PC-9 (cell line): ENCODE measurements at places on chromosomes 2 and 18. TPM values are rescaled to one million over a fixed set of nuclear protein-coding genes. Genes with fewer than 3 reads are reported as not detected.

DNA sequence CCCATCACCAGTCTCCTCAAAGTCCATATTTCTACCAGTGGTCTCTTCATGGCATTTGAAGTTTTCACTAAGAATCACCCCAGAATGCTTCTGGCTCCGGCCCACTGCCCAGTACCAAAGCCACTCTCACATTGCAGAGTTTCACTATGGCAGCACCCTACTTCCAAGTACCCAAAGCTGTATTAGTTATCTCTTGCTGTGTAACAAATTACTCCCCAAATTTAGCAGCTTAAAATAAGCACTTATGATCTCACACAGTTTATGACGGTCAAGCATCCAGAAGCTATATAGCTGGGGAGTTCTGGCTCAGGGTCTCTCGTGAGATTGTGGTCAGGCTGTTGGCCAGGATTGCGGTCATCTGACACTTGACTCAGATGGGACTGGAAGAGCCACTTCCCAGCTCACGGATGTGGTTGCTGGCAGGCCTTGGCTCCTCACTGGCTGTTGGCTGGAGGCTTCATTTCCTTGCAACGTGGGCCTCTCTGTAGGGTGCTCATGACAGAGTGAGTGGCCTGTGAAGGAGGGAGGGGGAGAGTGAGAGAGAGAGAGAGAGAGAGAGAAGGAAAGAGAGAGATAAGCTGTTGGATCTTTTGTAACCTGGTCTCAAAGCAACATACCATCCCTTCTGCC is 189.5 kb downstream of the CTIF start:
- no peaks in the 10 kb centered on the region for H3K27me3 ChIP-seq
- H3K4me1 ChIP-seq, result peaks cover 10% of the 10 kb centered on the region; the same call in 1 of the 2 replicates
- H3K27ac ChIP-seq, result no peak overlapping the region
- H3K4me3 ChIP-seq, result no peak overlapping the region
- peak; percentile 66 for DNase-seq

DNA sequence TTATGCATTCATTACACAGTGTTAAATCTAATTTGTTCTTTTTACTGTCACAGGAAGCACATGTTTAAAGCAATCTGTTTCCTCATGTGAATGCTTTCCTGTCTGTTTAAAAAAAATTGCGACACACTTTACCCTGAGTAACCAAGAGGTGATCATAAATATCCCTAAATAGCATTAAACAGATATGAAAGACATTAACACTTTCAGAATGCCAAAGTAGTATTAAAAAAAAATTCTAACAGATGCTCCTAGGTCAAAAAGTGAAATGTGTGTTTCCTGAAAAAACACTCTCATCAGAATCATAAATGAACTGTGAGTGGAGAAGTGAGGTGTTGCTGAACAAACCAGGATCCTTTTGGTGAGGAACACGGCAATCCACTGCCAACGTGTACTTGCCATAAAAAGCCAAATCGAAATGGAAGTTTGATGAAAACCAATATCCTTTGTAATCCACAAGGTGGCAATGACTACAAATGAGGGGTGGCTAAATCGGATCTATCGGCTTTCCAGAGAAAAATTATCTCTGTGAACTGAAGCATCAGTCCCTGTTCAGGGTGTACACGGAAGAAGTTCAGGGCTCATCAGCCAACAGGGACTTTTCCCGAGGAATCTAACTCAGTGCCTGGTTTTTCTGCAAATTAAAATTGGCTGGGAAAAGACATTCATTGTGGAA is 248.9 kb downstream of the TCF4 start:
- H3K4me1 ChIP-seq, result no peaks in the 10 kb centered on the region
- no peaks in the 10 kb centered on the region for H3K36me3 ChIP-seq
- no peak for DNase-seq
- no peak overlapping the region for H3K27ac ChIP-seq
- no peaks in the 10 kb centered on the region for H3K27me3 ChIP-seq

GRCh38 chr2:238233625-238234024 is 6.2 kb downstream of the HES6 start:
- no peak overlapping the region for H3K4me3 ChIP-seq
- H3K27ac ChIP-seq, result no peak overlapping the region
- no peaks in the 10 kb centered on the region; the same call in 1 of the 2 replicates for H3K4me1 ChIP-seq
- DNase-seq, result no peak
- H3K27me3 ChIP-seq, result peaks cover 49% of the 10 kb centered on the region

DNA sequence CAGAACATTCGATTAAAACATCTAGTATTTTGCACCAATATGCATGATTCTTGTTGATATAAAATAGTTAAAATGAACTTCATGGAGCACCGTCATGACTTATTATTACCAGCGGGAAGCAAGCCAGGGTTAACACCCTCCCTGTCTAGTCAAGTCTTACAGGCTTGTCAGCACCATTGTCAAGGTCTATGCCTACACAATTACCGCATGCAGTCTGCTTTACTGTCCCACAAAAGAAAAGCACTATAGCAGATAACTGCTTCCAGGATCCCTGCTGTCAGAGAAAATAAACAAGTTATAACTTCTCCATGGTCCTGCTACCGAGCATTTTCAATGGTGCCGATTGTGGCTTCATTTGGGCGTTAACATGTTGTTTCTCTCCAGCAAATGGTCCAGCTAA is 968.0 kb upstream of the FAM98A start:
- no peak overlapping the region for H3K27ac ChIP-seq
- no peak overlapping the region for H3K4me3 ChIP-seq
- H3K4me1 ChIP-seq, result no peaks in the 10 kb centered on the region
- no peaks in the 10 kb centered on the region for H3K27me3 ChIP-seq
- no peak for DNase-seq

- no peak for DNase-seq
- no peak overlapping the region for H3K4me3 ChIP-seq
- no peaks in the 10 kb centered on the region for H3K27me3 ChIP-seq
- H3K36me3 ChIP-seq, result no peaks in the 10 kb centered on the region
Measured at GRCh38 chr2:121212661-121213325, 72.2 kb downstream of the TFCP2L1 start.

DNA sequence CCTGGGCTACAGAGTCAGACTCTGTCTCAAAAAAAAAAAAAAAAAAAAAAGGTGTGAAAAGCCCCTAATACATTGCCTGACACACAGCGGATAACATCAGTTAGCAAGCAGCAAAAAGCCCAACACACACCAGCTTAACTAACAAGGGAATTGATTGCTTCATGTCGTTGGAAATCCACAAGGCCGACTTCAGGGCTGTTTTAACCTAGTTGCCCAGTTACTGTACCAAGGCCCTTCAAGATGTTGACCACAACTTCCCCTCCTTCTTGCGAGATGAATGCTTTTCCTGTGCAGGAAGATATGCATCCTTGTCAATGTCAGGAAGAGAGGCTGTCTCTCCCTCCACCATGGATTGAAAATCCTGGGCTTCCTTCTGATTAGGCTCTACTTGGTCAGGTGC is 202.9 kb downstream of the MIB1 start:
- H3K4me3 ChIP-seq, result no peak overlapping the region
- H3K4me1 ChIP-seq, result no peaks in the 10 kb centered on the region
- DNase-seq, result no peak
- no peak overlapping the region for H3K27ac ChIP-seq

- no peaks in the 10 kb centered on the region for H3K4me1 ChIP-seq
- no peak overlapping the region for H3K27ac ChIP-seq
- H3K27me3 ChIP-seq, result peaks cover 29% of the 10 kb centered on the region
- H3K36me3 ChIP-seq, result no peaks in the 10 kb centered on the region
- no peak overlapping the region for H3K4me3 ChIP-seq
Measured at GRCh38 chr2:71807581-71808451, 339.8 kb downstream of the CYP26B1 start.

EMILIN1 gene
- total RNA-seq, result 0.83 and 1.6 TPM in 2 replicates

CD207 gene
- total RNA-seq, result not detected in 2 replicates

STAMBP gene
- 42.9 and 52.2 TPM in 2 replicates for total RNA-seq

GATA6 gene
- 9.1 and 12.3 TPM in 2 replicates for total RNA-seq

PARD6G gene
- total RNA-seq, result 0.15 and 0.23 TPM in 2 replicates
